ENCODE measurements at places on chromosomes 16 and 17.

DNA sequence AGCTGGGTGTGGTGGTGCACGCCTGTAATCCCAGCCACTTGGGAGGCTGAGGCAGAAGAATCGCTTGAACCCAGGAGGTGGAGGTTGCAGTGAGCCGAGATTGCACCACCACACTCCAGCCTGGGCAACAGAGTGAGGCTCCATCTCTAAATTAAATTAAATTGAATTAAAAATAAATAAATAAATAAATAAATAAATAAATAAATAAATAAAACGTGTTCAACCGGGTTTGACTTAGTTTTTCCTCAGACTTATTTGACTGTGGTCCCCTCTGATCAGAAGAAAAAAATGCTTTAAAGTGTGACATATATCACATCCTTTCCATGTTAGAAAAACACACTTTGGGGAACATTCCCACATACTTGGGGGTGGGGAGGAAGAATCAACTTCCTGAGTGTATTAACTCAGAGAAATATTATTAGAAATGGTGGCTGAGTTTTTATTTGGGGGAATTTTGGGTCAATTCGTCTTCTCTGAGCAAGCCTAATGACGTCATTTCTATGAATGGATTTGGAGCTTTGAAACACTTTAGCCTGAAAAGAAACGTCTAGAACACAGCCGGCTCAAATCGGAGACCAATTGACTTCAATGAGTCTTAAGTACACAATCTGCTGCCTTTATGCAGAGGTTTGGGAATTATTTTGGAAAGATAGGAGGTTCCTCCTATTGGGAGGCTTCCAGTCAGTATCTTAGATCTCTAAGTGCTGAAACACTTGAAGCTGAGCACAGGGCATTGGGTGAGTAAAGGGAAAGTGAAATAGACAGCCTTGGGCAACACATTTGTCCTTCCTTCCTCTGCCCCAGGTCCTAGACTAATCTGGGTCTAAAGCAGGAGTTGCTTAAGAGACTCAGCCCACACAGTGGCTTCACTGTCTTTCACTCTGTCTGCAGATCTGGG, 132.6 kb downstream of the PITPNC1 start:
- DNase-seq = no peak

- no peak for DNase-seq
These were observed 15.2 kb downstream of the ARHGAP17 start for GRCh38 chr16:24999856-25000461.

DNA sequence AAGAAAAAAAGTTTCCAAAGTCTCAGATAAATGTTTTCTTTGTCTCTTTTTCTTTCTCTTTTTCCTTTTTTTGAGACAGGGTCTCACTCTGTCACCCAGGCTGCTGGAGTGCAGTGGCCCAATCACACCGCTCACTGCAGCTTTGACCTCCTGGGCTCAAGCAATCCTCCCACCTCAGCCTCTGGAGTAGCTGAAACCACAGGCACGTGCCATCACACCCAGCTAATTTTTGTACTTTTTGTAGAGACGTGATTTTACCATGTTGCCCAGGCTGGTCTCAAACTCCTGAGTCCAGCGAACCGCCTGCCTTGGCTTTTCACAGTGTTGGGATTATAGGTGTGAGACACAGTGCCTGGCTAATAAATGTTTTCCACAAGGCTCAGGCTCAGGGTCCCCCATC, 53.3 kb upstream of the KSR1 start:
- no peak for DNase-seq

DNA sequence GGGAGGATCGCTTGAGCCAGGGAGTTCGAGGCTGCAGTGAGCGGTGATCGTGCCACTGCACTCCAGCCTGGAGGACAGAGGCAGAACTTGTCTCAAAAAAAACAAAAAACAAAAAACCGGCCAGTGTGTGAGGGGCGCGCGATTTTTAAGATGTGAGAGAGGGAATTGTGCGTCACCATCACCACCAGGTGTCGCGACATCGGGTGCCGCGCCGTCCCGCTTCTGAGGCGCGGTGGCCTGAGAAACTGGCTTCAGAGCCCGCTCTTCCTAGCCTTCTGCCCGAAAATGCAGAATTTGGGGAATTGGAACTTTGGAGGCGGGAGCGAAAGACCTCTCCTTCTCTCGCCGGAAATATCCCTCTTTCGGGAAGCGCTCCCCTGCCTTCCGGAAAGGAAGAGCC, 524.8 kb downstream of the KCNJ18 start:
- DNase-seq = no peak

GRCh38 chr16:59634951-59635350, 900.8 kb upstream of the GOT2 start:
- DNase-seq = no peak

DNA sequence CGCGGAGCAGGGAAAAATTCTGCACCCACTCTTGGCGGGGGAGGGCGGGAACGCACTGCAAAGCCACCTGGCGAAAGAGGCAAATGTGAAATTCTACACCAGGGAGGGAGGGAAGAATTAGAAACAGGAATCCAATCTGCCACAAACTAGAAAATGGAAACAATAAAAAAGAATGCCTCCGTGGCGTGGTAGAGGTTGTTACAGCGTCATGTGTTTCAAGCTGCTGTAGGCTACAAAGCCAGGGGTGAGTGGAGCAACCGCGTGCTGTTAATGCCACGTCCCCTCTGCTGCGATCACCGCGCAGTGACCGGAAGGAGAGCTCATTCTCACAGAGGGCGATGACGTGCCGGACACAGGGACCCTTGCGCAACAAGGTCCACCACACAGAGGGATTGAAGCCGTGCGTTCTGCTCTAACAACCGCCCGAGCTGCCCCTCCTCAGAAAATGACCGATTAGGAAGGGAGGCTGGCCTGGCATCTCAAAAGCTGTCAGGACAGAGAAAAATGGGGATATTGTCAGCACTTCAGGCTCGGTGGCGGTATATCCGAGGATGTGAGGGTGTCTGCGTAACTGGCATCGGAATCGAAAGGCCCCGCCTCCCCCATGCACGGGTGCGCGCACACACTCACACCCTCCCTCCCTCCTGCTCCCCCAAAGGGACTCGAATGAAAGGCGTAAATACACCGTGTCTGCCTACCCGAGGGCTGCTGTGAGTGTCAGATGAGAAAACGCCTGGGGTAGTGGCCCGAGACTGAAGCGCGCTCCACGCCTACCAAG, 70.8 kb upstream of the TNRC6C start:
- DNase-seq = peak; percentile 59

DNA sequence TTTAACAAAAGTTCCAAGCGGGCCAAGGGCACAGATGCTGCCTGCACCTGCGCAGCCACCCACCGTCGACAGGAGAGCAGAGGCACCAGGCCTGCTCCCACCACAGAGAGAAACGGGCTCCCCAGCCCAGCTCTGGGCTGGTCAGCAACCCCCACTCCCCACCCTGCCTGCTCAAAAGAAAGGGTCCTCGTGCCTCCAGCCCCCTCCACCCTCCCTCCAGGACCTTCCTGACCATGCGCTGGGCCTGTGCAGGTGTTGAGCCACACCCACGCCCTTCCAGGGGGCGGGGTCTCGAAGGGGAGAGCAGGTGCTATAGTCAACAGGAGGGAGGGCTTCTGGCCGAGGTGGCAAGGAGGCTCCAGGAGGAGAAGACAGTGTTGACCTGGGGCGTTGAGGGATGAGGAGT, 25.3 kb downstream of the ZNF778 start:
- no peak for DNase-seq

DNA sequence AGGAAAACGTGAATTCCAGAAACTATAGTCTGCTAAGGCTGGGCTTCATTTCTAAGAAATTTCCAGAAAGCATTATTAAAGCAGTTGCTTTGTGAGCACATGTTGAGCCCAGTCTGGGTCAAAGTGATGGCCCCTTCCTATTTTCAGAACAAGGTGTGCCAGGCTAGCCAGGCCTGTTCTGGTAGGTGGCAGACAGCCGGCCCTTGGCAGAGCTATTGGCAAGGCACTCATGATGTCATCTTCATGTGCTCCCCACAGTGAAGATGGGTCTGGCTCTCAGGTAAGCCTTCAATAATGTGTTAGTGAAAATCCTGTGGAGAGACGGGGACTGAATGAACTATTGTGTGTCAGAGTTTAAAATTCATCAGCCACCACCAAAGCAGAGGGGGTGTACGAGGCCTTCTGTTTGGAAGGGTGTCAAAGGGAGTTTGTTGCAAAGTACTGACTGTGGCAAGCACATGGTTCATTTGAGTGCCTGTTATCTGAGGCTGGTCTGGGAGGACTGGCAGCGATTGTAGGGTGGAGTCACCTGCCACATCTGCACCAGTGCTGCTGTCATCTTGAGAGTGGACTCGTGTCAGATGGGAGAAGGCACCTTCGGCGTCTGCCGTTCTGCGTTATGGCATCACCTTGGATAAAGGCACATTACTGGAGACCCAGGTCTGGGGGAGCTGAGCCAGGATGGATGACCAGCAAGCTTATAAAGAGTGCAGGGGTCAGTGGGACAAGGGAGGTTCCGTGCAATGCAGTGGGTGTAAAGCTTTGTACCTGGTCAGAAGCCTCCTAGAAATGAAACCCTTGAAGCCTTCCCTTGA, 43.4 kb downstream of the KSR1 start:
- DNase-seq = no peak

- DNase-seq = peak; percentile 94
These were observed 59.5 kb upstream of the CACNG4 start for GRCh38 chr17:66904760-66905624.

DNA sequence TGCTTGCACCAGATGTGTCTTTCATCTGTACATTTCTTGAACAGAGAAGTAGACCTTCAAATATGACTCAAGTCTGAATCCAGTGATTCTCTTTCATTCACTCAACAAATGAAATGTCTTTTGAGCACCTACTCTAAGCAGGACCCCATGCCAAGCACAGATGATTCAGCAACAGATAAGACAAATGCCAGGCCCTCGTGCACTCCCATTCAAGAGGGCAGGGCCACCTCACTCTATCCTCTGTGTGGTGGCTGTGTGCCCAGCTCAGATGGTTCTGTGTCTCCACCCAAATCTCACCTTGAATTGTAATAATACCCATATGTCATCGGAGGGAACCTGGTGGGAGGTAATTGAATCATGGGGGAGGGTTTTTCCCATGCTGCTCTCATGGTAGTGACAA, 74.1 kb upstream of the NKD1 start:
- DNase-seq = no peak

- no peak for DNase-seq
These were observed 14.8 kb upstream of the POLR3E start for GRCh38 chr16:22282254-22282892.

DNA sequence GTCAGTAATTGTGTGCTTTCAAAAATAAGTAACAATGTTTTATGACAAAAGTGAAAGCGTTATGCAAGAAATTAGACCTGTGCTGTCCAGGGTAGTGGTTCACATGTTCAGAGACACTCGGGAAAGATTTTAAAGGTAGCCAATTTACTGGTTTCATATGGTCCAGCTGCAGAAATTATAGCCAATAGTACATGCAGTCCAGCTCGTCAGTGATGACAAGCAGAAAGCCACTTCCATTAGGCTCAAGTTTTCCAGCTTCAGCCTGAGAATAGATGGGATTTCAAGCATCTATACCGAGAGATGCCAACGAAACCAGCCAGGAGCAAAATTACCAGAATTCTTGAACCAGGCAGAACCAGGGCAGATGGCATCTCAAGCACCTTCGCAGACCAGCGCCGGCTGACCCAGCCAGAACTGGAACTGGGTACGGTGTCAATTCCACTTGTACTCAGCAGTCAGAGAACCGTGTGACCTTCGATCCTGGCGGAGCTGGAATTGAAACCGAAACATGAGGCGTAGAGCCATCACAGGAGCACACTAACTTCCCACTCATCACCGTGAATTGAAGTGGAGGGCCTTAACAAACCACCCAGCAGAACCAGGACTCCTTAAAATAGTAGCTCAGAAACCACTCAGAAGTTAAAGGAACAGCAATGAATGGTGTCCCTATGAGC, 207.9 kb upstream of the HSBP1 start:
- DNase-seq = no peak

DNA sequence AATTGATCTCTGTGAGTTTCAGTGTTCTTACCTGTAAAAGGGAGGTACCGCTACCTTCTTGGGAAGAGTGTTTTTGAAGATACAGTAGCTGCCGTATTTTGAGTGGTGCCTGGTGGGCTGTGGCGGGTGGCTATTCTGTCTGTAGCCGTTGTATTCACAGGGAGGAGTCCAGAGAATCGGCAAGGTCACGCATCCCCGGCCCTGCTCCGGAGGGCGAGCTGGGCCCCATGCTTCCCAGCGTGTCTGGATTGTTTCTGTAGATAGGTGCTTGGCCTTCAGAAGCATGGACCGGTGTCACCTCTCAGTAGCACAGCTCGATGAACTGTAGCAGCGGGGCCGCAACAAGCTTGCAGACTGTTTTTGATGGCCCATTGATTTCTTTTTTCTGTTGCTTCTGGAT, 295.6 kb downstream of the CPPED1 start:
- DNase-seq = no peak

DNA sequence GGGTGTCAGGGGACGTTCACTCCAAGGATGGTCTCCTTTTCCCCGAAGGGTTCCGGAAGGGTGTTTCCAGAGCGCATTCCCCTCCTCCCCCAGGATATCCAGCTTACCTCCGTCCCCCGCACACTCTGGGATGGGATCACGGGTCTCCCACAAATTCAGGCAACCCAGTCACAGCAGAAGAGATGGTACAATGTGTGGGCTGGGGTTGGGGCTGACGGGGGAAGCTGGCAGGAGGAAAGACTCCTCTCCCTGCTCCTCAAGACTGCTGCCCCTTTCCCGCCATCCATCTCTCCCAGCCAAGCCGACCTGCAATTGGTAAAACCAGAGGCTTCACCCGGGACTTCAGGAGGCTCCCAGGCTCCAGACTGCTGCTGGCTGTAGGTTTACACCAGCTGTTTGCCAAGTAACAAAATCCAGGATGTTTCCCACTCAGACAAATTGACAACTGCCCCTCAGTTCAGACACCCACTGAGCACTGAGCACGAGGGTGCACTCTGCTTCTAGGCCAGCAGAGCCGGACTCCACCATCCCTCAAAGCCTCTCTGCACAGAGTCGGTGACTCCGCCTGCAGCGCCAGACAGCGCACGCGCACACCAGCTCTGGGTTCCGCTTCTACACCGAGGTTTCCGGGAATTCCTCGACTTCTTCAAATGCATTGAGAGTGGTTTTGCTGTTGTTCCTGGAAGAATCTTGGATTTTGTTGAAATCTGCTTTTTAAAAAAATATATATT, 37.7 kb downstream of the ASPA start:
- no peak for DNase-seq

- no peak for DNase-seq
These were observed 3.8 kb upstream of the NPB start for GRCh38 chr17:81898029-81898866.

- no peak for DNase-seq
These were observed 124.3 kb downstream of the SOCS1 start for GRCh38 chr16:11131706-11132105.

GRCh38 chr17:38421871-38422827, 6.1 kb upstream of the ARHGAP23 start:
- DNase-seq = no peak

GRCh38 chr17:17402558-17402957, 74.2 kb upstream of the MED9 start:
- no peak for DNase-seq

DNA sequence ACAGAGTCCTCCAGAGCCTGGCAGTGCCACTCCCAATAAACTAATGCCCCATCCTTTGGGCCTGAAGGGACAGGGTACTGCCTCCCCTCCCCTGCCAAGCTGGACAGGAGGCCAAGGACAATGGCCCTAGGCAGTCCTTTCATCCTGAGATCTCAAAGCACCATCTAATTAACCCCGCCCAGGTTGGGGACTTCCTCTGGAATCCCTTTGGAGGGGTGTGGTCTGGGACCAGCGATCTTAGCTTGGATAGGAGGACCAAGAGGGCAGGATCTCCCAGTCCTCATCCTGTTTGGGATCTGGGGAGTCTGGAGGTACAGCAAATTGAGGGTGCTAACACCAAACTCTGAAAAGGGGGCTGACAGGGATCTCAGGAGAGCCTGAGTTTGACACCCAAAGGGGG, 18.2 kb upstream of the SP6 start:
- no peak for DNase-seq
